Right forelimb (tissue), 1 donor: ENCODE measurements at places on chromosomes 6 and 20.

- no peak for DNase-seq
Observed at GRCh38 chr6:24848461-24848860, 49.7 kb upstream of the ARMH2 start.

GRCh38 chr20:37940858-37941257, 37.9 kb downstream of the VSTM2L start:
- no peak for DNase-seq

DNA sequence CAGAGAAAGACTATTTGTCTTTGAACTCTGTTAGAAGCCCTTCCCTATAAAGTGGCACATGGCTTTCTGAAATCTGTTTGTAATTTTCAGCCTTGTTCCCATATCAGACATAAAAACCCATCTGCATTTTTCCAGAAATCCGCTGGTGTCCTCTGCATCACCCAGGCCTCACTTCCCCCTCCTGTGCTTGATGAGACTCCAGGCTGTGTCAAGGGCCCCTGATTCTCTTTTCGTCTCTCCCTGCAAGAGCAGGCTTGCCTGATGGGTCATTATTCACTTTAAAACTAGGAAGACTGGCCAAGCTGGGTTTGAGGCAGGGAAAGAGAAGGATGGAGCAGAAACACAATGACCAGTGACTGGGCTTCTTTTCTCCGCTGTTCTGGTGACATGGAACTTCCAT, 10.6 kb upstream of the PROKR2 start:
- no peak for DNase-seq

- DNase-seq, result no peak
Observed at GRCh38 chr6:33036535-33036934, 27.1 kb upstream of the HLA-DOA start.

- DNase-seq, result no peak
Observed at GRCh38 chr6:143103916-143104315, 43.2 kb downstream of the AIG1 start.

DNA sequence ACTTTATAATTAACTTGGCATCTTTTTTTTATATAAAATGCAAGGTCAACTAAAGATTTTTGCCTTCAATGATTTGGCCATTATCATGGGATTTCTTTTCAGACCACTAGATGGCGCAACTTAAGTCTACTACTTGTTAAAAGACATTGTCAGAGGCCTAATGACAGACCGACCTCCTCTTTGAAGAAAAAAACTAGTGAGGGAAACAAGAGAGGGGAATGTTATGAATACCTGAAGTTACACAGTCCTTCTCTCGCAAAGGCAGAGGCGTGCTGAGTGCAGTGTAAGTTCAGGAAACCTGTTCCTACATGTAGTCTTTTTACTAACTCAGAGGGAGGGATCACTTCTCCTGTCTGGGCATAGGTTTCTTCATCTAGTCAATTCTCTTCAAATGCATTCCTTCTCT, 9.3 kb downstream of the TRAPPC3L start:
- DNase-seq, result no peak

- no peak for DNase-seq
Observed at GRCh38 chr20:35641743-35642142, 23.0 kb downstream of the CPNE1 start.

DNA sequence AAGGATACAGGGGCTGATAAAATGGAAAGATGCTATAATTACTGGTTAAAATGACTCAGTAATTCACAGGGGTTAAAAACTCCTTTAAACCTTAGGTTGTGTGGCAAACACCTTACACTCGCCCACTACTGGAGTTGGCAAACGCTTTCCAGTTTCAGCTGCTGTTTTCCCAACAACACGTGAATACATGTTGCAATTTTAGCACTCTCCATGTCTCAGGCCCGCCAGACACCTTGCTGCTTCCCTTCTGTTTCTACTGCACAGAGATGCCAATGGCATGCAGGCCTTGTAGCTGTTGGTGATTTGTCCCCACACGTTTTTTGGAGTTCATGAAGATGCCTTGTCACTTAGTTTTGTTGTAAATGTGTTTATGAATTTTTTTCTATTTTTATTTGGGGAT, 5.3 kb upstream of the TTPAL start:
- DNase-seq, result no peak

- DNase-seq, result no peak
Observed at GRCh38 chr6:168823397-168824212, 382.6 kb downstream of the SMOC2 start.

GRCh38 chr20:17835240-17835933, 133.2 kb downstream of the SNX5 start:
- DNase-seq, result no peak

GRCh38 chr6:157346373-157346772, 23.1 kb upstream of the TMEM242 start:
- no peak for DNase-seq

GRCh38 chr20:21712443-21713059, 7.1 kb downstream of the PAX1 start:
- no peak for DNase-seq

DNA sequence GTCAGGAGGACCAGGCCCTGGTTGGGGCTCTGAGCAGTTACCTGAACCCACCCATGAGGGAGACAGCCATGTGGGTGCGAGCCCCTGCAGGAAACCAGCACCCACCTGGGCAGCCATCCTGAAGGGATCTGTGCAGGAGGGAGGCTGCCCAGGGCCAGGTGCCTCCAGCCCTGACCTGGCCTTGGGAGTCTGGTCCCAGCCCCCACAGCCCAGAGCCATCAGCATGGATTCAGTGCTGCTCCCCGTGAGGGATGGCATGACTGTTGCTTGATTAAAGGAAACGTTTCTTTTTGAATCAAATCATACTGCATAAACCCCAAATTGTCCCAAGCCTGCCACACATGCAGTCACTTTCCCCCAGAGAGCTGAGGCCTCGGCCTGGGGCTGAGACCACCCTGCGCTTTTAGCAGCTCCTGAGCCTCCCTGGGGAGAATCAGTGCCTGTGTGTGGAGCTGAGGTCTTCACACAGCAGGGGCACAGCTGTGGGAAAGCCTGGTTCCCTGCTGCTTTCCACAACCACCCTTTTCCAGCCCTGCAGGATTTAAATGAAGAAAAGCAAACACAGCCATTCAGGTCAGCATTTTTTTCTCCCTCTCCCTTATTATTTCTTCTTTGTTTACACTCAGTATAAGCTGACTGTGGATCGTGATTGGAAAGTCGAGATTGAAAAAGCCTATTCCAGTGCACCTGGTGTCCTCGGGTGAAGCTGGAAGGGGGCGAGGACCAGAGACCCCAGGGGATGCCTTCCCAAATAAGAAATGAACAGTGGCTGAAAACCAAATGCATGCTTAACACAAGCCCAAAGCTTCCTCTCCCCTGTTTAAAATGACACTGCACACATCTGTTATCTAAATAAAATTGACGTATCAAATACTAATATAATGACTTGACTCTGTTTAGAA, 283.9 kb downstream of the SMOC2 start:
- no peak for DNase-seq

- peak; percentile 1 for DNase-seq
Observed at GRCh38 chr6:157232161-157232895, 91.0 kb downstream of the TMEM242 start.

DNA sequence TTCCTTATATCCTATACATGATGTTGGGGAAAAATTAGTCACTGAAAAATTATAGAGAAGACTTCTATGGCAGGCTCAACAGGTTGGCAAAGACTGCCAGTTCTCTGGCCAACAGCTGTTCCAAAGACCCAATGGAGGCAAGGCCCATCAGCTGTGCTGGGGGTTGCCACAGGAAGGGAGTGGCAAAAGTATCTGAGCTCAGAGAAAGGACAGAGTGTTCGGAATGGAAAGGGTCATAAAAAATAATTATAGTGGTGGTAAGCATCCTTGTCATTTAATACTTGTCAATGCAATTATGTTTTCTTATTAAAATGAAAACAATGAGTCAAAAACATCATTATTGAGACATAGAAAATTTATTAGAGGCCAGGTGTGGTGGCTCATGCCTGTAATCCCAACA, 36.1 kb downstream of the FASTKD5 start:
- DNase-seq, result no peak

- no peak for DNase-seq
Observed at GRCh38 chr6:1901556-1901955, 291.8 kb downstream of the FOXC1 start.

GRCh38 chr6:33934731-33935270, 131.0 kb upstream of the MLN start:
- DNase-seq, result no peak

DNA sequence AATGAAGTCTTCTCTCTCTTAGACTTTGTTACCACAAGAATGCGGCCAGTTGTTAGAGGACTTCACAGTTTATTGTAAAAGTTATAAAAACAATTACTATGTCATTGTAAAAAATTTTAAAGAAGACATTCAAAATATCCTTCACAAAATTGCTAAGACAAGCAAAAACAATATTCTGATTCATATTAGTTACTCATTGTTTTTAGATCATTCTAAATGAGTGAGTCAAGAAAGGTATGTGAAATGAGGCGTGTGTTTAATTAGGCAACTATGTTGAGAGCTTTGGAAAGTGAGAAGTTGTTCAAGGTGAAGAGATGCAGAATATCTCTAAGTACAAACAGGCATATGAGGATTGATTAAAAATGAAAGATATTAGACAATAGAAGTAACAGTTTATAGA, 875.3 kb downstream of the EYS start:
- DNase-seq, result no peak

DNA sequence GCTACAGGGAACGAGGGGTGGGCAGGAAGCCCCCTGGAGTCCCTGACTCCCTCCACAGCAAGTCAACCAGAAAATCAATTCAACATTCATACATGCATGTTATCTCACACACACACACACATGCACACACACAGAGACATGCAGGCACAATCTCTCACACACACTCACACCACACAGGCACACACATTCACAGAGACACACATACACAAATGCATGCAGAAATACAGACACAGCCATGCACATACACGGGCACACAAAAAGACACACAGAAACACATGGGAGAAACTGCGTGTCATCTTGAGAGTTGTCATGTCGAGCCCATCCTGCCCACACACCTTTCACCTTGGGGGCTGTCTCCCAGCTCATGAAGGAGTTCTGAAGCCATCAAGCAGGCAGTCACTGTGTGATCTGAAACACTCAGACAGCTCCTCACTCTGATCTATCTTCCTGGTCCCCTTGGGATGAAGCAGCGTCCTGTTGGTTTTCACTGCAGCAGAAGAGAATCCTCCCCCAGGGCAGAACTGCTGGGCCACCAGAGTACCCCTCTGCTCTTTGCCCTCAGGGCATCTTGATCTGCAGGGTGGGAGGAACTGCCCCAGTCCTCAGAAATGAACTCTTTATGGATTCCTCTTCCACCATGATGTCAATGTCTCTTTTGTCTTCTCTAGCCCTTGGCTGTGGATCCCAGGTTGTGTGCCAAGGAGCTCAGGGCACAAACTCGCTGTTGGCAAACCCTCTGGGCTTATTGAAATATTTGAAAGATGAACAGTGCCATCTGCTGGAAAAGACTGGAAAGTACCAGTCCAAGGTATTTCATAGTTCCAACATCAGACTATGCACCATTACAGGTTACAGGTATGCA, 8.8 kb downstream of the RAET1L start:
- DNase-seq, result peak; percentile 55

- no peak for DNase-seq
Observed at GRCh38 chr6:103872678-103873077, 987.0 kb downstream of the HACE1 start.

DNA sequence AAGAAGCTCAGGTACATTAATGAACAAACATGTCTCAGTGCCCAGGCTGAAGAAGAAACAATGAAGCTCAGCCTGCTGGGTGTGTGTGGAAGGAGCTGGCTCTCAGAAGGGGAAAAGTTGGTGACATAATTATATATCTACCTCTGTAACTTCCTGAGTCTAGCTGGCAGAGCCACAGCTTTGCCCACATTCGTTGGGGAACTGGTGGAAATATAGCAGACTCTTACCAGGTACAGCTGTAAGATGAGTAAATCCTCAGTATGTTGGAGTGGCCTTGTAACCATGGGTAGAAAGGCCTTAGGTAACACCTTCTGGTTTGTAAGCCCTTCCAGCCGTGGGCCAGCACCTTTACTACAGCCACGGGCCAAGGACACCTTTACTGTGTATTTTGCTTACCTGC, 29.9 kb upstream of the PNRC1 start:
- no peak for DNase-seq

GRCh38 chr20:63825331-63826118, 5.5 kb downstream of the ZBTB46 start:
- DNase-seq, result no peak

GRCh38 chr20:6768228-6769140, 998 bp downstream of the BMP2 start:
- DNase-seq, result peak; percentile 65

DNA sequence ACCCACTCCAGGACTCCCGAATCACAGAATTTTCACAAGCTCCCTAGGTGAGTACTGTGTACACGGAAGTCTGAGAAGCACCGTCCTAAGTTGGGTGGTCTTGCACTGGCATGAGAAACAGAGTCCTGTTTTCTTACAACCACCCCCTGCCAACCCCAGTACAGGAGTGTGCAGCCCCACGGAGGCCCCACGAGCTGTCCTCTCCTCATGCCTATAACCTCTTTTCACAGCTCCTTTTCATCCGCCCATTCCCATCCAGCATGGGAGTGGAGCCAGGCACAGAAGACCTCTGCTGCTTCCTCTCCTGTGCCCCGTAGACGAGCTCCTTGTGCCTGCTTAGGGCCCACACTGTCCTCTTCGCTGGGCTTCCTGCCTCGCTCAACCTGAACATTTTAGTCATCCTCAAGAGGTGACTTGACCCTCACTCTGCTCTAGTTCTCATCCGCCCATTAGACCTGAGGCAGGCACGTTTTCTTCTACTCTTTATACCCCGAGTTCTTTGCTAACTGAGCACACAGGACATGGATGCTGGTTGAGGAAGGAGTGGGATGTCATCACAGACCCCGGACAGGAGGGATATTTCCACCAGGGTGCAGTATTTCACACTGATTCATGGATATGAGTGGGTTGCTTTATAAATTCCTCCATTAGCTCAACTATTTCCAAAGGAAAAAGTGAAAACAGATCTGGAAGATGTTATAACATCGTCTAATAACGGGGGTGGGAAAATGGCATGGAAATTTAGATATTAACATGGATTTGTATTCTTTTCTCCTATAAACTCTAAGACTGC, 160.5 kb downstream of the TTLL2 start:
- no peak for DNase-seq

DNA sequence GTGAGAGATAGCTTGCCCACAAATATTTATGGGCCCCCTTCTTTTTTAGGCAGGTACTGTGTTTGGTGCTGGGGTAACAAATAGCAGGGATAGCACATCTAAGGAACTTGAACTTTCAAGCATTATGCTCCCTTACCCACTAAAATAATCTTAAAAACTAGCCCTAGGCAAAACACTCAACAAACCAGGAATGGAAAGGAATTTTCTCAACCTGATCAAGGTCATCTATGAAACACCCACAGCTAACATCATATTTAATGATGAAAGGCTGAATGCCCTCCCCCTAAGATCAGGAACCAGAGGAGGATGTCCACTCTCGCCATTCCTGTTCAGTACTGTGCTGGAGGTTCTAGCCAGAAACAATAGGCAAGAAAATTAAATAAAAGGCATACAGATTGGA, 8.7 kb upstream of the SRPK1 start:
- no peak for DNase-seq

DNA sequence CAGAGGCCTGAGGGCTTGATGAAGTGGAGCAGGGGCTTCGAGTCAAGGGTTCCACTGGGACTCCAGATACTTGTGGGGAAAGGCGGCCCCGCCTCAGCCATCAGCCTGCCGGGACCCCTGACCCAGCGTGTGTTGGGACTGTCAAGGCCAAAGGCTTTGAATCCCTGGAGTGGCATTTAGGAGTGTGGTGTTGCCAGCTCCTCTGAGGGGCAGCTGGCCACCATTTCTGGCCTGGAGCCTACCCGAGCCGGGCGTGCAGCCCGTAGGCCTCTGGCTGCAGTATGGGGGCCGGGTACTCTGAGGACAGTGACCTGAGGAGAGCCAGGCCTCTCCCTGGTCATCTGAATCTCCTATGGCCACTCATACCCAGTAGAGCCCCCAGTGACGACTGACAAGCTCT, 40.0 kb downstream of the RRBP1 start:
- DNase-seq, result no peak
